Esophagus muscularis mucosa (tissue), 4 donors: ENCODE measurements at places on chromosomes 12 and 14. TPM values are rescaled to one million over a fixed set of nuclear protein-coding genes. Genes with fewer than 3 reads are reported as not detected.
A peak's percentile ranks its signal among the peaks of the same experiment; 100 is the strongest.

DNA sequence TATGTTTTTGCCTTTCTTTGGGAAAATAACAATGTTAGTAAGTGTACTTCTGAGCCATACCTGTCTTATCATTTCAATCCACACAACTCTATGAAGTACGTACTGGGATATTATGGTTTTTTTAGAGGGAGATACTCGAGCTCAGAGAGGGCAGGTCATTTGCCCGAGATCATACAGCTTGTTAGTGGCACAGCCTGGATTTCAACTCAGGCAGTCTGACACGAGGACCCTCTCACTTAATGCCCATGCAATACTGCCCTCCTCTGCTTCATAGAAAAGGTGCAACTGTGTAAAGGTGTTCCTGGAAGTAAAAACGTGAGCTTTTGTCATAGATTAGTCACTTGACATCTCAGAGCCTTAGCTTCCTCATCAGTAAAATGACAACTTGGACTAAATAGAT is 128.0 kb downstream of the NDUFA12 start:
- peak; percentile 50 for DNase-seq
- peaks cover 46% of the 10 kb centered on the region for H3K4me1 ChIP-seq
- no peaks in the 10 kb centered on the region for H3K36me3 ChIP-seq
- no peaks in the 10 kb centered on the region for H3K27me3 ChIP-seq

DNA sequence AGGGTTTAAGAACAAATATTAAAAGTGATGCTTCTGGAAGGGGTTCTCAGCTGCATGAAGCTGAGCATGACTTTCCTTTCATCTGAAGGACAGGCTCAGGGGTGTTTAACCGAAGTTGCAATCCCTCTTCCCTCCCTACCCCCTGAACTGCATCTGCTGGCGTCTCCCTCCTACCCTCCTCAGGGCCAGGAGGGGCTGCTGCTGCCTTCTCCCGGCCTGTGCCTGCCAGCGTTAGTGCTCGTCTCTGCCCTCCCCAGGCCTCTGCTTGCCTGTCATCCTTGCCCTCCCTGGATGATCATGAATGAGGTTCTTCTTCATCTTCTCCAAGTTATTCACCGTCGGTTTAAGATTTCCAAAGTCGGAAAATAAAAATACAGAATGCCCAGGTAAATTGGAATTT is 12.2 kb downstream of the SMOC1 start:
- H3K4me3 ChIP-seq: no peak overlapping the region
- no peaks in the 10 kb centered on the region for H3K27me3 ChIP-seq
- no peak for DNase-seq
- no peaks in the 10 kb centered on the region for H3K36me3 ChIP-seq
- H3K27ac ChIP-seq: no peak overlapping the region

DNA sequence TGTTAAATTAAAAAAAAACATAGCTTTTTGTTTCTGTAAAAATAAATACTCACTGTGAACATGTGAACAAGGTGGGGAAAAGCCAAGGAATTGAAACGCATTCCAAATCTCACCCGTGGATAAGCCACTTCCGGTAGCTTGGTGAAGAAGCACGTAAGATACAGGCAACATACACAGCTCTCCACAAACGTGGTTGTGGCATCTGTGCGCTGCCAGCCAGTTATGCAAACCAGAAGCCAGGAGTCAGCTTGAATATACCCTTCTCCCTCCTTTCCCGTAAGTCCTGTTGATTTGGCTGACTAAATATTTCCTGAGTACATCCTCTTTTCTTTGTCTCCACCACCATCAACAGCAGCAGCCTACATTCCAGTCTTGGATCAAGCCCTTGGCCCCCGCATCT is 486.2 kb downstream of the VRK1 start:
- no peak overlapping the region for H3K4me3 ChIP-seq
- H3K4me1 ChIP-seq: no peaks in the 10 kb centered on the region
- peak; percentile 75 for DNase-seq
- no peak overlapping the region for H3K27ac ChIP-seq
- H3K36me3 ChIP-seq: no peaks in the 10 kb centered on the region

OTOGL gene
- 1.7 TPM for total RNA-seq

TEAD4 gene
- total RNA-seq: 33.6 TPM

DNA sequence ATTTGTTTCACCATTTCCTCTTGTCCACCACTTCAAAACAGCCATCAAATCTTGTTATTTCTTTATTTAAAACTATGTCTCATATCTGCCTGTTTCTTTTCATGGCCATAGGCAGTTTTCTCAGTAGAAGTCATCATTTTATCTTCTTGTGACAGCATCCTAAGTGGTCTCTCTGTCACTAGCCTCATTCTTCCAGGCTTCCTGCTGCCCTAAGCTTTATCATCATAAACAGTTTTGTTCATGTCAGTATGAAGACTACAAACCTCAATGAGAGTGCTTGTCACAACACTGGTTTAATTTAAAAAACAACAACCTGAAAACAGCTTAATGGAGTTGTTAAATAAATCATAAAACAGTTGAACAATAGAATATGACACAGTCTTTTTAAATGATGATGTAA is 387.8 kb upstream of the RPL10L start:
- H3K4me3 ChIP-seq: no peak overlapping the region
- no peaks in the 10 kb centered on the region for H3K36me3 ChIP-seq
- H3K27me3 ChIP-seq: no peaks in the 10 kb centered on the region
- no peaks in the 10 kb centered on the region for H3K4me1 ChIP-seq
- no peak for DNase-seq
- no peak overlapping the region for H3K27ac ChIP-seq
